ENCODE measurements at places on chromosomes 3 and 15.

- no peak for DNase-seq
Measured at GRCh38 chr3:108189440-108189839, 32.8 kb downstream of the IFT57 start.

DNA sequence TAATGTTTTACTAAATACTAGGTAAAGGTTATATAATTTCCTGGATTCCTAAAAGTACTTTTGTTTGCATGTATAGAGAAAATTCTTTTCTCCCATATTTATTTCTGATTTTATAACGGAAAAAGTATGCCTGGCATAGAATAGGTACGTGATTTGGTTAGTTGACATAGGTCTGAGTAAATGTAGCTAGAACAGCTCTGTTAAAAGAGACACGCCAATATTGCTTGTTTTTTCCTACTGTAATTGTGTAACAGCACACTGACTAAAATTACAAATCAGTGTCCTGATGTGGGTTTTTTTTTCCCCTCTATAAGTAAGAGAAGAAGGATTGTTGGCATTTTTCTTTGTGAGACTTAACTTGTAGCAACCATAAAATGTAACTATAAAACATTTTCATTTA lies 26.7 kb downstream of the KLHL24 start:
- DNase-seq, result no peak

- no peak for DNase-seq
Measured at GRCh38 chr3:97983933-97984491, 11.8 kb upstream of the RIOX2 start.

- no peak for DNase-seq
Measured at GRCh38 chr3:123084738-123085237, 18.0 kb downstream of the PDIA5 start.

DNA sequence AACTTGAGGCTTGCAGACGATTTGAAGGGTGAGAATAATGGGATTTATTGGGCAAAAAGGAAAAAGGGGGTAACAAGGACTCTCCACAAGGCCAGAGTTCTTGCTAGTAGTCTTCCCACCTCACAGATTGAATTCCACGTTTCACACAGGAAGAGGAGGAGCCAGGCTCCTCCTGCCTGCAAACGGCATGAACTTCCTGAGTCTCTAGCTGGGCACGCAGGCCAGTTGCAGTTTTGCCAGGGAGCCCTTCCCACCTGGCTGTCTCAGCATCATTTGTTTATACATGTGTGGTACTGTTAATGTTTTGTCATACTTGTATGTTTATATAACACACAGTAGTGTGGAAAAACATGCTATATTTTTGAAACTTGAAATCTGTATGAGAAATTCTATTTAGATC lies 155.0 kb downstream of the NLGN1 start:
- no peak for DNase-seq

- no peak for DNase-seq
Measured at GRCh38 chr15:58472821-58473581, 41.2 kb downstream of the LIPC start.

DNA sequence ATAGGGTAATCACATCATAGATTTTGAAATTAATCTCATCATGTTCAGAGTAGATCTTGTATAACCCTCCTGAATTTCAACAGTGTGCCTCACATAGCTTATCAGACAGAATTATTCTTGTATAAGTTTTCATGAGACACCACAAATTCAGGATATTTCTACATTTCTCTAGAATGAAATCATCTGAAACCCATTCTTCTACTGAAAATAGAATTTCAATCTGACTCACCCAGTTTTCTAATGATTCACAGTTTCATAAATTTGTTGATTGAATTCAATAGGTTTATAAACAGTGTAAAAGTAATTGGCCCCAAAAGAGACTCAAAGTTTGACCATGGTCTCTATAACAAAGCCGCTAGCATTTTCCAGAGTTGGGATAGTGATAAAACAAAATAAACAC lies 1082.6 kb upstream of the EPHA6 start:
- DNase-seq, result no peak

GRCh38 chr15:42483677-42484076 lies 7.3 kb downstream of the ZNF106 start:
- DNase-seq, result no peak

DNA sequence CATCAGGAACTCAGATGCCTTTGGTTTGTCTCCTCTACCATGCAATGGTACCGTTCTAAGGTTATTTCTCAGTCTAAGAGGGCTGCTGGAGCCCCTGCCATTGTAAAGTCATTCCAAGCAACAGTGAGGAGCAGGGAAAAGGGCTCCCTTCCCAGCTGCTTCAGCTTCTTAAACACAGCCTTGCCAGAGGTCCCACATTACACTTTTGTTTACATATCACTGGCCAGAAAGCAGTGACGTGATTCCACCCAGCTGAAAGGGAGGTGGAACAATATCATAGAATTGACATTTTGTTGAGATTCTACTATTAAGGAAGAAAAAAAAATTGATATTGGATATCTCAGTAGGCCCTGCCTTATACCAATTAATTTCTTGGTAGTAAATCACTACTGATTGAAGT lies 194.6 kb downstream of the SUCLG2 start:
- DNase-seq, result no peak

- no peak for DNase-seq
Measured at GRCh38 chr3:187210545-187211327, 13.4 kb downstream of the RTP1 start.

DNA sequence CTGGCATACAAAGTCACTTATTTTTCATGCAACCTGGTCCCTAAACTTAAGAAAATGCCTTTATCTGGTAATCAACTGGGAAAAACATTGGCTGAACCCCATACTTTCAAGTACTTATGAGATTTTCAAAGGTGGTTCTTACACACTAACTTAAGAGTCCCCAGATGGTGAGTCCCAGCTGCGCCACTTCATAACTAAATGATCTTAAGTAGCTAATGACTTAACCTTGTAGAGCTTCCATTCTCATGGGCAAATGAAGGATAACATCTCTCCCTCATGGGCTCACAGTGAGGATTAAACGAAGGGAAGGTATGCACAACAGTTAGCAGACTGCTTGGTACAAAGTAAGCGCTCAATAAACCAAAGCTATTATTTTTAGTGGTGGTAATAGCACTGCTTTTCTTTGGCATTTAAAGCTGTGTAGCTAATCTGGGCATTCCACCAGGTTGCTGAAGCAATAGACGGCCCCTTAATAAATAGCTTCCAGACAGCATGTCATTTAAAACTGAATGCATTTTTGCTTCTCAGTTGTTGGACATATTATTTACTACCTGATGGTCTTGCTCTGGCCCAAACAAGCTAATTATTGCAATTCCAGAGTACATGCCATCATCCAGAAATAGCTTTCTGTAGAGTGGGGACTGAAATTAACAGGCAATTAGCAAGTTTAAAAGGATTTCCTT lies 55.4 kb downstream of the LIPC start:
- DNase-seq, result no peak

GRCh38 chr3:60094392-60094947 lies 1044.6 kb upstream of the CFAP20DC start:
- no peak for DNase-seq
